M059J (cell line): ENCODE measurements at places on chromosomes 12 and 14.

- no peak for DNase-seq
Observed at GRCh38 chr14:60867503-60868172, 113.2 kb downstream of the TRMT5 start.

DNA sequence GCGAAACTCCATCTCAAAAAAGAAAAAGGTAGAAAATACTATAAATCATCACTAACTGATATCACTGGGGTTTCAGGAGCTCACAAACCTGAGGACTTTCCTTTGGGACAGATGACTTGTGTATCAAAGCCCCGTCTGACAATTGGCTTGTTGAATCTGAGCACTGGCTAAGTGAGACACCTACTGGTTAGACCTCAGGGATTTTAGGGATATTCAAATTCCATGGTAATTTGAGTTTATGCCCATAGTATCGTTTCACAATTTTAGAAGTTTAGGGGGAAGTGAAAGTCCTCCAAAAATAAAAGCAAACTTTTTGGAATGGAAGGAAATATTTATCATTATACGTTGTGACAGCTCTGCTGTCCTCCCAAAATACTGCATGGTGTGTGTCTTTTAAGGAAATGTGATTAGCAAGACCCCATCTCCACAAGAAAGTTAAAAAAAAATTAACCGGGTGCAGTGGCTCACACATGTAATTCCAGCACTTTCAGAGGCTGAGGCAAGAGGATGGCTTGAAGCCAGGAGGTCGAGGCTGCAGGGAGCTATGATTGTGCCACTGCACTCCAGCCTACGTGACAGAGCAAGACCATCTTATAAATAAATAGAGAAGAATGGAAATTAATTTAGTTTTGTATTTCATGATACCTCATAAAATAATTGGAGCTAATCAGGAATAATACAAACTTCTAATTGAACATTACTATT, 49.2 kb downstream of the FBXL14 start:
- DNase-seq, result peak; percentile 42

DNA sequence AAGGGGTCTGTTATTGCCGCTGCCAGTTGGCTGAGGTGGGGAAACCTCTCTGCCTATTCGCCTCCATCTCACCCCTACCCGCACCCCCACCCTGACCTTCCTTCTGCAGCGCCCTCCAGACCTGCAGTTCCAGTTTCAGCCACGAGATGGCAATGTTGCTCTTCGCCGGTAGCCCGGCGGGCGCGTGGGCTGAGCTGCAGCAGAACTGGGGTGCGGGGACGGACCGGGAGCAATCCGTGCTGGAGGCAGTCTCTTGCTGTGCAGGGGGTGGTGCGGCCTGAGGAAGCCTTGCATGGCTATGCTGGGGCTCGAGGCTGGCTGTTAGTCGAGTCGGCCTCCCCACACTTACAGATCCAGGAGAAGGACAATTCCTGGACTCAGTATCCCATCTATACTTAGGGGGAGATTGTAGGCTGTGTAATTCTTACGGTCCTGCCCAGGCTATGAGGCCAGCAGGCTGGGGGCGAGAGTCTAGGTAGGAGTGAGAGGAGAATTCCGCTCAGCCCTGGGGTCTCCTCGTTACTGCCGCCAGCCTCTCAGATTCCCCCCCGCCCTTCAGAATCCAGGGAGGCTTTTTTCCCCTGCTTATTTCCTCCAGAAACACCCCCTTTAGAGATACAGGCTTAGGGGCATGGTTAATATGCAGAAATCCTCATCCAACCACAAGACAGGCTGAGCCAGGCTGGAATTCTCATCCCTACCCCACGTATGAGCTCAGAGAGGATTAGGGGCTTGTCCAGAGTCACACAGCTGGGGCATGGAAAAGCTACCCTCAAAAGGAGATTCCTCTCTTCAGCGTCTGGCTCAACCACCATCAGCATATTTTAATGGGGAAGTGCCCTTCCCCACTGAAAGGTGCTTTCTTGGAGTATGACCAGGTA, 118.2 kb downstream of the AACS start:
- DNase-seq, result peak; percentile 62

- peak; percentile 50 for DNase-seq
Observed at GRCh38 chr12:113174461-113175384, 10.6 kb downstream of the DDX54 start.

GRCh38 chr12:20211541-20211940, 156.8 kb upstream of the PDE3A start:
- no peak for DNase-seq

- no peak for DNase-seq
Observed at GRCh38 chr14:99908653-99909250, 115.5 kb downstream of the EML1 start.

- DNase-seq, result peak; percentile 40
Observed at GRCh38 chr12:57737467-57738460, 778 bp downstream of the AGAP2 start.

- no peak for DNase-seq
Observed at GRCh38 chr12:3032770-3033538, 44.2 kb upstream of the TSPAN9 start.

GRCh38 chr12:130703733-130704375, 12.2 kb downstream of the RIMBP2 start:
- DNase-seq, result no peak

DNA sequence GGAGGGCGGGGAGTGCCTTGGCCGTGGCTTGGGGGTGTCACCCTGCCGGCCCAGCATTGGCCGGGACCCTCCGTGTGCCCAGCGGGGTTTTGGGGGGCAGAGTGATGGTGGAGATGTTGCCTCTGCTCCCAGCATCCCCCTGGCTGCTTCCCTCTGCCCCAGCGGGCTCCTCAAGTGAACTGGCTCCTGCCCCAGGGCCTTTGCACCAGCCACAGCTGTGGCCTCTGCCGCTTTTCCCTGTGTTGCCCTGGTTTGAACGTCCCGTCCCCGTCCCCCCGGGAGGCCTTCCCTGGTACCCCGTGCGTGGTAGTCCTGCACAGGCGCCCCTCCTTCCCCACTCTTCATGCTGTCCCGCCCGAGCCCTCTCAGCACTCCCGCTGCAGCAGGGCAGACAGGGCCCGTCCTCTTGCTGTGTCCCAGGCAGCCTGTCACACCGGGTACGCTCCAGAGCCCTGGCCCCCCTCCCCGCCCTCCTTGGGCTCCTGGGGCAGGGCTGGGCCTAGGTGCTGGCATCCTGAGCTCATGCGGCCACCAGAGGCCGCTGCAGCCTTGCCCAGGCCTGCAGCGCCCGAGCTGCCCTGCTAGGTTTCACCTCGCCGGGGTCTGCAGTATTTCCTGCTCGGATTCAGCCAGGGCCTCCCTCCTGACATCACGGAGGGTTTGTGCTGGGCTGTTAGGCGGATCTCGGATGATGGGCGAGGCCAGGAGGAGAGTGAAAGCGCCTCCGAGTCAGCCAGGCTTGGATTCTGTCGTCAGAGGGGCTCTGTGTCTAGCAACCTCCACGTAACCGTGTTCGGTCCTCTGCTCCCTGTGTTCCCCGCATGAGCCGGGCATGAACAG, 9.5 kb downstream of the NOC4L start:
- peak; percentile 55 for DNase-seq

DNA sequence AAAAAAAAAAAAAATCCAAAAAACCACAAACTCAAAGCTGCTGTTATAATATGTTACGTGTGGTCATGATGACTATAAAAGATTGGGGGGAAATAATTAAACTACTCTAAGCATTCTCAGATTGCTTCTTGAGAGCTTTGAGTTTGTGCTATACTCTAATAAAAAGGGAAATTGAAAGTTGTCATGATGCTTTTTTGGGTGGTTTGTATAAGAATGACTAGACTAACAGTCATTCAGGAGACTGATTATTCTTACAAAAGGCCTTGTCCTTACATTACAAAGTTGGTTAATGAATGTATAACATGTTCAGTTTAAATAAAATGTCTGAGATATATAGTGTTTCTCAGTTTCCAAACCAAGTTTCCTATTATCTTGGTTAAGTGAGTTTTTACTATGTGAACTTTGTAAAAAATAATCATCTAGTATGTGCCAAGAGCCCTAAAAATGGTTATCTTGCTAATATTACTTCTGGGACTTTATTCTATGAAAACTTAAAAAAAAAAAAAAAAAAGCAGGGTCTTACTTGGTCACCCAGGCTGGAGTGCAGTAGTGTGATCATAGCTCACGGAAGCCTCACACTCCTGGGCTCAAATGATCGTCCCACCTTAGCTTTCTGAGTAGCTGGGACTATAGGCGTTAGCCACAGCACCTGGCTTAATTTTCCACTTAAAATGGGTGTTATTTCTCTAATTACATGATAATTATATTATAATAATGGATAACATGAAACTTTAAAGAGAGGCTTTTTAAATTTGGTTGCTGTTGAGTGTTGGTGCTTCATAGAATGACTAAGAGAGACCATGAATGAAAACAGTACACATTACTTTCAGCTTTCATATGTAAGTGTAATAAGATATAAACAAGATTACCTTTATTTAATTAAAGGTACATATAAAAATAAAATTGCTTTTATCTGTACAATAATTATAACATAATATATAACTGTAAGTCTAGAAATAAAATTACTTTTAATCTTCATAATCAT, 459.6 kb upstream of the RGS6 start:
- DNase-seq, result peak; percentile 75

DNA sequence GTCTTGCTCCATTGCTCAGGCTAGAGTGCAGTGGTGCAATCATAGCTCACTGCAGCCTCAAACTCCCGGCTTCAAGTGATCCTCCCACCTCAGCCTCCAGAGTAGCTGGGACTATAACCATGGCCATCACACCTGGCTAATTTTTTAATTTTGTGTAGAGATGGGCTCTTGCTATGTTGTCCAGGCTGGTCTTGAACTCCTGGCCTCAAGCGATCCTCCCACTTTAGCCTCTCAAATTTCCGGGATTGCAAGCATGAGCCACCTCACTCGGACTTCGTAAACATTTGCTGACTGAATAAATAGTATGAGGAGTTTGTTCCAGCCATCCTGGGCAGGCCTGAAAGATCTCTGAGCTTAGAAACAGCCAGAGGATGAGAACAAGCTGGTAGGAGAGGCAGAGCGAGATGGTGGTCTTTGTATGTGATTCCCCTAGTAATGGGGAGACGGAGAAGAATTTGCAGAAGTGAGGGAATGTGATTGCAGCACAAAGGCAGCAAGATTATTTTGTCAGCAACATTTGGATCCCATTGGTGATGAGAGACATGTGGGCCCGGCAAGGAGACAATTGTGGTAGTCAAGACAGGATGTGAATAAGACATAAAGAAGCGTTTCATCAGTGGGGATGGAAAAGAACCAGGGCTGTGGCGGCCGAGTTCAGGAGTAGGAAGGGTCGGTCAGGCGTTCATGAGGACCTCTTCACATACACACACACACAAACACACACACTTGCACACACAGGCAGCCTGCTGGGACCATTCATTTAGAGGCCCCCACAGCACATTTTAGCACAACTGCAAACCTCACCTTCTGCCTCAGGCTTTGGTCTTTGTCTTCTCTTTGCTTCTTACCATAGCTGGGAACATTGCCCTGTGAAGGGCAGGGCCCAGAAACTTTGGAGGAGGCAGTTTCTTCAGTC, 155.5 kb downstream of the ZFP36L1 start:
- peak; percentile 23 for DNase-seq

DNA sequence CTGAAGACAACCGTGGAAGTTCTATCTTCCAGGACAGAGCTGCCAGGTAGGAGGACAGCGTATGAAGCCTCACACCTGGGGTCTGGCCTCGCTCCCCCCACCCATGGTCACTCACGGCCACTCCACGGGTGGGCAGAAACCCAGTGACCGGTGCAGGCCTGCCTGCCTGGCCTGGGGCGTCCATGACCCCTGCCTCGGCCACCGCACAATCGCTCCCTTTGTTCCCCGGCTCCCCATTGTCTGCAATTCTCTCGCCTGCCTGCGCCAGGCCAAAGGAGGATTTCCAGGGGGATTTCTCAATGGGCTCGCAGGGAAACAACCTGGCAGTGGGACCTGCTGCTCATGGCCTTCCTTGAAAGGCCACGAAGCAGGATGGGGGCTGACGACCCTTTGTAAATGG, 22.6 kb downstream of the CCDC85C start:
- no peak for DNase-seq

- peak; percentile 99 for DNase-seq
Observed at GRCh38 chr12:6370994-6371754, 4.2 kb downstream of the SCNN1A start.

GRCh38 chr14:74941676-74942097, 13.7 kb downstream of the PGF start:
- DNase-seq, result peak; percentile 32

DNA sequence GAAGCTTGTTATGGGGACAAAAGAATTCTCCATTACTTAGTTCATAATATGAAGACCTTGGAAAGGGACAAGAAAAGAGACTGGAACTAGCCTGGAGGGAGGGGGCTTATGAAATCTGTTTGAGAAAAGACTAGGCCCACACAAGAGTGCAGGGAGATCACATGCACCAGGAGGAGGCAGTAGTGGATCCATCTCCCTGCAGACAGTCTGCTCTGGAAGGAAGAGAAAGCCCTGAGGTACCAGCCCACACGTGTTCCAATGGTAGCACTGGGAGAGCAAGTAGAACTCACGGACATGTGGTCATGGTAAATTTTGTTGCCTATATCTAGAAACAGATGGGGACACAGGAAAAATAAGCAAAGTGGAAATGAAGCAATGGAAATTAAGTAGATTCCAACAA, 445.4 kb downstream of the SOX5 start:
- no peak for DNase-seq

- no peak for DNase-seq
Observed at GRCh38 chr12:24701343-24701742, 247.6 kb downstream of the BCAT1 start.

DNA sequence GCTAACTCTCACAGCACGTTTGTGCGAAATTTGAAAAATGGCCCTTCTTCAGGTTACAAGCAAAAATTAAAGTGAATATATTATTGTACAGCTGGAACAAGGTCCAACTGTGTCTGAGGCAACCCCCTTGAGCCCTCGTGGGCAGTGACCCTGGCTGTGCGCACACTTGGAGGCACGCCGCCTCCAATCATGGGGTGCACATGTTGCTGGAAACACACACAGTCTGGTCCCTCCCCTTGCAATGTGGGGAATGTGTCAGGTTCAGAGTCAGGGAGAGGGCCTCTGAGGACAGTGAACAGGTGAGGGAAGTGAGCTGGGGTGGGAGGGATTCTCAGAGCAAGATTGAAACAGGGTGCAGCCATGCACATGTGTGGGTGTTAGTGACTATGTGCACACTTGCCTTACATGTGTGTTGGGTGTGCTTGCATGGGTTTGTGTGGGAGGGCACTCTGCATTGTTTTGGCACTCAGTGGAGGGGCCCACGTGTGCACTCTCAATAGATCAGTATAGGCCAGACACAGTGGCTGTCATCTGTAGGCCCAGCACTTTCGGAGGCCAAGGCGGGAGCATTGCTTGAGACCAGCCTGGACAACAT, 9.6 kb downstream of the TSPAN9 start:
- no peak for DNase-seq

DNA sequence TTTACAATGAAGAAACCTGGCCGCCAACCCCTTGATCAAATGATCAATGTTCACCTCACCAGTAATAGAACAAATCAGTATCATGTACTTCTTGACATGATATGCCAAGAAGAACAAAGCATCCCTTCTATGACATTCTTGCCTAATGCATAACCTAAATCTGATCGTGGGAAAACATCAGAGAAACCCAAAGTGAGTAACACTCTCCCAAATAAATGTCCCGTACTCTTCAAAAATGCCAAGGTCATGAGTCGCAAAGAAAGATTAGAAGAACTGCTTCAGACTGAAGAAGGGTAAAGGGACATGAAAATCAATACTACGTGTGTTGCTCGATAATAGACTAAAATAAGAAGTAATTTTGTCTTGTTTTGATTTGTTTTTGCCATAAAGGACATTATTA, 11.4 kb upstream of the SLC25A3 start:
- DNase-seq, result peak; percentile 75

GRCh38 chr12:85626784-85627171, 209.4 kb downstream of the RASSF9 start:
- no peak for DNase-seq
